ENCODE measurements at places on chromosomes 3 and 15.

DNA sequence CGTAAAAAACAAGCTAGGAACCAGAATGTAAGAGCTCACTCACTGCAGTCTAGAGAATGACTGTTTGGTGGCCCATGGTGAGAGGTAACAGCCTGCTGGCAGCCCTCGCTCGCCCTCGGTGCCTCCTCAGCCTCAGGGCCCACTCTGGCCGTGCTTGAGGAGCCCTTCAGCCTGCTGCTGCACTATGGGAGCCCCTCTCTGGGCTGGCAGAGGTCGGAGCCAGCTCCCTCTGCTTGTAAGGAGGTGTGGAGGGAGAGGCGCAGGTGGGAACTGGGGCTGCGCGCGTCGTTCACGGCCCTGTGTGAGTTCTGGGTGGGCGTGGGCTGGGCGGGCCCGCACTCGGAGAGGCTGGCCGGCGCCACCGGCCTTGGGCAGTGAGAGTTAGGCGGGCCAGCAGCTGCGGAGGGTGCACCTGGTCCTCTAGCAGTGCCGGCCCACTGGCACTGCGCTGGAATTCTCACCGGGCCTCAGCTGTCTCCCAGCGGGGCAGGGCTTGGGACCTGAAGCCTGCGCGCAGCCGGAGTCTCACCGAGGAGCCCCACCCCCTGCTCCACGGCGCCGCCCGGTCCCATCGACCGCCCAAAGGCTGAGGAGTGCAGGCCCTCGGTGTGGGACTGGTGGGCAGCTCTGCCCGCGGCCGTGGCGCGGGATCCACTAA lies 420.6 kb downstream of the RBMS3 start:
- no peak for DNase-seq

DNA sequence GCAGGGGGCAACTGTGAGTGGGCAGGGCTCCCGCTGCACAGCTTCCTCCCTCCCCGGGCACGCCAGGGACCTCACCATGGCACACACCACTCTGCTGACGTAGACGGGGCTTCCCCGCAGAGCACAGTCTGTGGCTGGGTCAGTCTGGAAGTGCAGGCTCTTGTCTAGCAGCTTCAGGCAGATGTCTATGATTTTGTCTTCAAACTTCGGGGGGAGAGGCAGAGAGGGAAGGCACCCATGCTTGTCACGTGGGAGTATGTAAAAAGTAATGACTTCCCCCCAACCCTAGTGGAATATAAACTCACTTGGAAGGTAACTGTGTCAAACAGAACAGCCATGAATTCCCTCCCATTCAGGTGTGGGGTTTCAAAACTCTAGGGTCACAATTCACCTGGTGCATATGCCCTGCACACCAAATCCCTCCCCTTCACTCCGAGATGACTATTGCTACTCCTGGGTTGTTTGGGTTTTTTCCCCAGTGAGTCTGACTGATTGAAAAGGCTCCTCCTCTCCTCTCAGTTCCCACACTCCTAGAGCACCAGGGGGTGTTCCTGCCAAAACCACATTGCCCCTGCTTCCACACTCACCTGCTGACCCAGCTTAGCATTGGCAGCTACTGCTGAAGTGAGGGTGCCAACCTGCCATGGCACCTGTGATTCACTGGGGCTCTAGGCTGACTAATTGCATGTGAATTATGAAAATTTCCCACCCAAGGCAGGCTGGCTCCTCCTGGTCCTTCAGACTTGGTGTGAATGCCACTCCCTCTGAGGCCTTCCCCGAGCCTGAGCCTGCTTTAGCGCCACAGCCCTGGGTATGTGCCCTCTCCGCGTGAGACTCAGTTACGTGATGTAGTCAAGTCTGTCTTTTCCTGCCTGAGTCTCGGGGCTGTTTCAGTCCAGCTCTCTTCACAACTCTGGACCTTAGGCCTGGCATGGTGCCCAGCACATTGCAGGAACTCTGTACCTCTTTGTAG lies 13.0 kb downstream of the TGM5 start:
- DNase-seq: peak; percentile 64

DNA sequence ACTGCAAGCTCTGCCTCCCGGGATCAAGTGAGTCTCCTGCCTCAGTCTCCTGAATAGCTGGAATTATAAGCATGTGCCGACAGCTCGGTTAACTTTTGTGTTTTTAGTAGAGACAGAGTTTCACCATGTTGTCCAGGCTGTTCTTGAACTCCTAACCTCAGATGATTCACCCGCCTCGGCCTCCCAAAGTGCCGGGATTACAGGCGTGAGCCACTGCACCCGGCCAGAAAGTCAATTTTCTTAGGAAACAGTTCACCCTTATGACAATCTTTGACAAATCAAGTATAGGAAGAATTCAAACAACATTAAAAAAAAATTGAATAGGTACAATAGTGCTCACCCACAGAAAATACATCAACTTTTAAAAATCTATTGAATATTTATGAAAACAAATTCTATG lies 23.6 kb upstream of the DUT start:
- DNase-seq: no peak

DNA sequence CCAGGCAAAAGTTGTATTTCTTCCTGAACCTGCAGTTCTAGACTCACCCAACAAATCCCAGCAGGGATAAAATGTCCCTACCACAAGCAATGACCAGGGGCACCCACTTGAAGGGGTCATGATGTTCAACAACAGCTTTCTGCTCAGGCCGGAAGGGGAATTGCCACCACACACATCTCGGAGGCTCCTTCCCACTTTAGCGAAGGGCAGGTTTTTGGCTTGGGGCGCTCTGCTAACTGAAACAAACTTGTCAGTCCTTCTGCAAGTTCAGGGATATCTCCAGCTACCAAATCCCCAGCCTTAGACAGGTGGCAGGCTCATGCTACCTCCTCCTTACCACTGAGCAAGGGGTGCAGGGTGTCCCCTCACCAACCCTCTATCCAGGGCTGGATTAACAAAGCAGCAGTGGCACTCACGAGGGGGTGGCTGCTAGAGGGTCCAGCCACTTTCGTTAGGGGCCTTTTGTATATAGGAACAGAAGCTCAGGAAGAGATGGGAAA lies 2.2 kb downstream of the ADCY5 start:
- DNase-seq: no peak

GRCh38 chr3:152175528-152175889 lies 93.2 kb upstream of the MBNL1 start:
- DNase-seq: peak; percentile 68

DNA sequence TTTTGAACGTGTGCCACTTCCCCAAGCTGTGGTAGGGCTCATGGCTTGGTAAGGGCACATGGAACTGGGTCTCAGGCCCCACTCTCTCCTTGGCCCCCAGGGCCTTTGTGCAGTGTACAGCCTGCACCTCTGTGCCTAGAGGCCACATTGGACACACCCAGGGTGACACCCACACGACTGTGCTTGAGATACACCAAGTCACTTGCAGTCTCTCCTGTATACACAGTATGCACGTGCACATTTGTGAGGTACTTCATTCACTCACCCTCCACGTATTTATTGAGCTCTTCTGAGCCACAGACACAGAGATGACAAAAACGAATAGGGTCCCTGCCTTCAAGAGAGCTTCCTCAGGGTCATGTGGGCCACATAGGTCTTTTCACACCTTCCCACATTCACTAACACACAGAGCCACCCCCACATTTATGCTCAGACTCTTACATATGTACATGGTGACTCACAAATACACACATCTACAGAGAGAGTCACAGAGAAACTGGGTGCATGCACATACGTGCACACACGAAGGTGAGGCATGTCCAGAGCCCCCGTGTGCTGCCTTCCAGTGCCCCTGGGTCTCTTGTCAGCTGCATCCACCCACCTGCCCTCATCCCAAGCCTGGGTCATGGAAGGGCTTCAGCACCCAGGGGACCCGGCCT lies 9.8 kb upstream of the TMEM115 start:
- no peak for DNase-seq

DNA sequence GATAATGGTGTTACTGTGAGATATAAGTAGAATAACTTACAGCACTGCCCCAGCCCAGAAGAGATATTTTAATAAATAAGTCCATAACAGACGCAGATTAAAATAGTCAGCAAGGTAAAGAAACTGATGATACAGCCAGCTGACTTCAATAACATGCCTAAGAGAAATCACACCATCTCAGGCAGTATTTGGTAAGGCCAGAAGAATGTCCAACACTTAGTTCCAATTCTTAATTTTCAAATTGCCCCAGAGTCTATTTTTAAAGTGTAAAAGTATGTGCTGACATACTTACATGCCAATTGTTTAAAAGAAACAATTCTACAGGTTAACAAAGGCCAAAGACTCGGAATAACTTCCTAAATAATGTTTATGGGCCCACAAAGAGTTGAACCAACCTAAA lies 1.6 kb downstream of the GNB4 start:
- DNase-seq: no peak

- no peak for DNase-seq
Observed at GRCh38 chr15:67824976-67825880, at the start of gene SKOR1. TSS of gene SKOR1 (plus strand) at chr15:67825509. CDS start at chr15:67825603, 94 bp downstream.

GRCh38 chr3:109369510-109369909 lies 32.2 kb upstream of the DPPA4 start:
- DNase-seq: no peak

DNA sequence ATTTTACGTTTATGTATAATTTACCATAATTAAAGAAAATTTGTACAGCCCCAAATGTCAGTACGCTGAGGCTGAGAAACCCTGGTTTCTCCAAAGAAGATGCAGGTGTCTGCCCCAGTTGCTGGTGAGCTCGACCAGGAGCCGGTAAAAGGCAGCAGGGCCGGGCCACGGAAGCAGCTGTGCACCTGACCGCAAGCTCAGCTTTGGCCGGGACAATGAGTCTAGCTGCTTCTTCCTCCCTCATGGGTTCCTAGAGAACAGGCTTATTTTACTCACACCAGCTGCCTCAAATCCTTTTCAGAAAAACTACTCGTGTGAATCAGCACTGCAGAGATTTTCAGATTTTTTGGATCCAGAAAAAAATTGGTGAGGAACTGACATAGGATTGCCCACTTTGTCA lies 18.0 kb upstream of the ZXDC start:
- DNase-seq: no peak

DNA sequence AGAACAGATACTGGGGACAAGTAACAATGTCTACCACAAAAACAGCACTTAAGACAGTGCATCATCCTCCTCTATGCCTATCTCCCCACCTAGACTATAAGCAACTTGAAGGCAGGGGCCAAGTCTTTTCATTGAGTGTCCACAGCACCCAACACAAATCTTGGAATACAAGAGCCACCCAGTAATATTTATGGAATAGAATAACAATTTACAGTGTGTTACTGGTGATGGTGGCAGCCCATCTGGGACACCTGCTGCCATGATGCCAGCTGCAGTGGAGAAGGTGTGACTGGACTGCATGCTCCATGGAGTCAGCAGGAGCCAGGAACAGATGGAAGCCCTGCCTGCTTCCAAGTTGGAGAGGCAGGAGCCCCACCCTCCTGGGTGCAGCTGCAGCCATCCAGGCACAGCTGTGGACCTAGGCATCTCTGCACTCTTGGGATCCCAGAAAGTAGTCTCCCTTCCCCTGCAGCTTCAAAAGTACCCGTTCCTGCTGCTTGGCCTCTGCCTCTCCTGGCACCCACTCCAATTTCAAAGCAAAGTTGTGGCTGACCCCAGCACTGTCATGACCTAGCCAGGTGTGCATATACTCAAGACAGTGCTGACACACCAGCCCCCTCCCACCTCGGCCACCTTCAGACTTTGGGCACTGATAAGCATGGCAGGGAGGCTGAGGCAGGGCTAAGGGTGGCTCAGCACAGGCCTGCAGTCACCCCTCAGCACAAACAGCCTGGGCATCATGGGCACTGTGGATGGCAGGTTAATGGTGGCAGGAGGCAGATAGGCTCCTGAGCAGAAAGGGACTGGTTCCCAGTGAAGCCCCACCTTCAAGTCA lies 94.5 kb downstream of the TPRA1 start:
- DNase-seq: no peak

GRCh38 chr3:39407773-39408492 lies 1.4 kb downstream of the RPSA start:
- DNase-seq: no peak

GRCh38 chr3:141387516-141387915 lies 19.2 kb downstream of the ZBTB38 start:
- DNase-seq: no peak

DNA sequence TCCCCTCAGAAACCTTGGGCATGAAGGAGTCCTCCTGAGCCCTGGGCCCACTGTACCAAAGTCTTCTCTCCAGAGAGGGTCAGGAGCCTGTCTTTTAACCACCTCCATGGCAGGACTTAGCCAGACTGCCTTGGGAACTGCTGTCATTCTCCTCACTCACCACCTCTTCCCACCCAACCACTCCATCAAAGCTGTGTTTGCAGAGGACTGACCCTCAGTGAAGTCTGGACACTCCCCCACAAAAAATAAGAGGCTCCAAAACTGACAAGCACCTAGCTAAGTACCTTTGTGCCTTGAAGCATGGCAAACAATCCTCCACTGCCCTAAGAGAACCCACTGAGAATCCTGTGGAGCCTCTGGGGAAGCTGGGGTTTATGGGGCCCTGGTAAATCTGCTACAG lies 2.3 kb upstream of the SCAP start:
- DNase-seq: no peak

DNA sequence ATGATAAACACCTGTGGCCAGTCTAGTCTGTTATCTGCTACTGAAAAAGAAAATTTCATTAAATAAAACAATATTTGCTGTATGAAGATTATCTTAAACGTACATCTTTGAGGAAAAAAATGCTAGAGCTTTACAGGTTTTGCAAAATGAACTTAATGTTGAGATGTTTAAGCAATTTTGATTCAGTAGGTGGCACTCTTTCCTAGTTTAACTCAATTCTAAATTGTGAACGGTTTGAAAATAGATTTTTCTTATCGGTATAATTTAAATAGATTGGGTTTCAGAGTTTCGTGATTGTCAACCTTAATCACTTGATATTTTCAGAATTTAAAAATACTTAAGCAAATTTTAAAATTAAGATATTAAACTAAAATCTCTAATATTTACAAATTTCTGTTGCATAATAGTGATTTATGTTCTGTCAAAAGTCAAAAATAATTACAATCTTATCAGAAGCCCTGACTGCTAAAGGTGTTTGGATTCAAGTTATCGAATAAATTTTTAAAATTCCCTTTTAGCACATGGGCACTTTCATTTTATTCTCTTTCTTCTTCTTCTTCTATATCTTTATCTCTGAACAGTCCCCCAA lies 7.0 kb upstream of the RNF111 start:
- peak; percentile 4 for DNase-seq

DNA sequence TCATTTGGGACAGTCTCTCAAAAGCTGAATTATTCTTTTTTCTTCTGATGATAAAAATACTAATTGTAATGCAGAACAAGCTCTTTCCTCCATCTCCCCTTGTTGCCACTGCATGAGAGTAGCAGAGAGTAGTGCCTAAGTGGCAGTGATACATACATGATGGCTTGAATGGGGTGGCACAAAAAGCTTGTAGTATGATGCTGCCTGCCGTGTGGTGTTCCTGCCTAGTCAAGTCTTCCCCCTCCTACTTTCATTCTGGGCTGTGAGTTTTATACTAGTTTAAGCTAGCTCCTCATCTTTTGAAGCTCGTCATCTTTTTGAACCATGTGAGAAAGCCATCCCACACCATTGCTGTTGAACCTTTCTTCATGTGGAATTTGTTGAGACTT lies 230.5 kb downstream of the NFKBIZ start:
- DNase-seq: no peak

GRCh38 chr15:48547286-48547685 lies 98.2 kb downstream of the FBN1 start:
- DNase-seq: no peak
